Left cardiac atrium (tissue), 4 donors: ENCODE measurements at places on chromosomes 12 and 14. TPM values are rescaled to one million over a fixed set of nuclear protein-coding genes. Genes with fewer than 3 reads are reported as not detected.

Gene KRT73
- total RNA-seq, result not detected

Gene DENR
- total RNA-seq, result 22.9 TPM

Gene TSPAN19
- not detected for total RNA-seq

Gene KCNC2
- total RNA-seq, result not detected

Gene OTOGL
- 9.2 TPM for total RNA-seq

Gene CD163L1
- 6.2 TPM for total RNA-seq

Gene SLCO1A2
- total RNA-seq, result not detected

Gene SEC23A
- 140 TPM for total RNA-seq

Gene PIP4P1
- 19.5 TPM for total RNA-seq

Gene PLA2G1B
- total RNA-seq, result not detected

Gene RPS6KL1
- total RNA-seq, result 11.9 TPM

Gene KRT6B
- total RNA-seq, result not detected

Gene PRKD1
- total RNA-seq, result 4.2 TPM

Gene TMCC3
- total RNA-seq, result 5.7 TPM

Gene IKZF4
- total RNA-seq, result 6.2 TPM

Gene AMN
- 0.68 TPM for total RNA-seq

Gene MUCL1
- total RNA-seq, result not detected

Gene GYS2
- 0.62 TPM for total RNA-seq

Gene ADGRD1
- 254 TPM for total RNA-seq

Gene GCH1
- total RNA-seq, result 5.5 TPM

Gene FAR2
- total RNA-seq, result 6.2 TPM

Gene SYNE3
- 24.6 TPM for total RNA-seq

Gene KRT74
- total RNA-seq, result not detected

Gene TAS2R7
- not detected for total RNA-seq

Gene PARP11
- 6.0 TPM for total RNA-seq

Gene KCNA5
- total RNA-seq, result 70.3 TPM

Gene SMIM41
- total RNA-seq, result not detected

Gene NAV3
- total RNA-seq, result 6.9 TPM

Gene TMTC1
- total RNA-seq, result 49.0 TPM

Gene TSHR
- total RNA-seq, result not detected

Gene FAM186B
- 0.29 TPM for total RNA-seq

Gene GPRC5D
- not detected for total RNA-seq

Gene CCDC196
- total RNA-seq, result not detected

Gene ACOT6
- not detected for total RNA-seq

Gene ENDOU
- 0.62 TPM for total RNA-seq

Gene SOAT2
- not detected for total RNA-seq

Gene LIN7A
- total RNA-seq, result 16.1 TPM

Gene CCDC184
- total RNA-seq, result 1.4 TPM

Gene MANSC4
- total RNA-seq, result not detected
